ENCODE measurements at places on chromosomes 7 and 10. TPM values are rescaled to one million over a fixed set of nuclear protein-coding genes. Genes with fewer than 3 reads are reported as not detected.

GRCh38 chr10:97332591-97333350 lies 1.8 kb downstream of the FRAT2 start:
- peaks cover 4% of the 10 kb centered on the region for H3K4me1 ChIP-seq
- H3K27me3 ChIP-seq, result no peaks in the 10 kb centered on the region

- H3K27ac ChIP-seq, result peak overlapping the region; percentile 98
- DNase-seq, result no peak
- peaks cover 37% of the 10 kb centered on the region for H3K4me1 ChIP-seq
- H3K36me3 ChIP-seq, result no peaks in the 10 kb centered on the region
- no peaks in the 10 kb centered on the region for H3K27me3 ChIP-seq
Measured at GRCh38 chr7:158814637-158815036, 14.7 kb downstream of the ESYT2 start.

DNA sequence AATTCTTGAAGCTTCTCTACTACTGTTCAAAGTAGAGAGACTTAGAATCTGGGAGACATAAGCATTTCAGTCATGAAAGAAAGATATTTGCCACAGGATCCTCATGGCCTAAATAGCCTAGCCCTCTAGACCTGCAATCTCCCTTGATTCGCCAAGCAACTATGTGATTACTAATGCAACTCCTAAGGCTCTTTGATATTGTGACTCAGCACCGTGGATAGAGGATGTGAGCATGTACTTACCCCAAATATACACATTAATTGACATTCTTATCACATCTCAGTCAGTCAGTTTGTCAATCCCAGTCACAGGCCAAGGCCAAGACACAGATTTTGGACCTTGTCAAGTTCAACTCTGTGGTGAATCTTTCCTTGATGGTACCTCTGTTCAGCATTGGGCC lies 42.6 kb downstream of the GPR37 start:
- no peak for DNase-seq
- H3K27me3 ChIP-seq, result no peaks in the 10 kb centered on the region
- no peak overlapping the region for H3K27ac ChIP-seq
- H3K36me3 ChIP-seq, result no peaks in the 10 kb centered on the region
- H3K4me1 ChIP-seq, result no peaks in the 10 kb centered on the region

- H3K4me3 ChIP-seq, result no peak overlapping the region
- H3K36me3 ChIP-seq, result no peaks in the 10 kb centered on the region
- H3K4me1 ChIP-seq, result no peaks in the 10 kb centered on the region
- H3K27me3 ChIP-seq, result no peaks in the 10 kb centered on the region
Measured at GRCh38 chr7:108244110-108244509, 113.9 kb upstream of the LAMB4 start.

GRCh38 chr10:105502058-105502457 lies 861.0 kb downstream of the SORCS3 start:
- no peaks in the 10 kb centered on the region for H3K27me3 ChIP-seq
- no peaks in the 10 kb centered on the region for H3K4me1 ChIP-seq
- H3K36me3 ChIP-seq, result no peaks in the 10 kb centered on the region
- H3K4me3 ChIP-seq, result no peak overlapping the region
- no peak overlapping the region for H3K27ac ChIP-seq

- H3K27me3 ChIP-seq, result no peaks in the 10 kb centered on the region
- H3K36me3 ChIP-seq, result no peaks in the 10 kb centered on the region
- no peaks in the 10 kb centered on the region for H3K4me1 ChIP-seq
- no peak overlapping the region for H3K27ac ChIP-seq
- DNase-seq, result no peak
- H3K4me3 ChIP-seq, result no peak overlapping the region
Measured at GRCh38 chr7:18494406-18494805, 1.1 kb upstream of the HDAC9 start.

GRCh38 chr7:52317921-52318320 lies 717.5 kb upstream of the POM121L12 start:
- no peaks in the 10 kb centered on the region for H3K36me3 ChIP-seq
- H3K27me3 ChIP-seq, result no peaks in the 10 kb centered on the region
- H3K4me3 ChIP-seq, result no peak overlapping the region
- DNase-seq, result no peak

- H3K4me3 ChIP-seq, result no peak overlapping the region
- H3K27ac ChIP-seq, result no peak overlapping the region
- no peak for DNase-seq
- H3K4me1 ChIP-seq, result no peaks in the 10 kb centered on the region
Measured at GRCh38 chr10:122014652-122015248, 25.8 kb downstream of the TACC2 start.

DNA sequence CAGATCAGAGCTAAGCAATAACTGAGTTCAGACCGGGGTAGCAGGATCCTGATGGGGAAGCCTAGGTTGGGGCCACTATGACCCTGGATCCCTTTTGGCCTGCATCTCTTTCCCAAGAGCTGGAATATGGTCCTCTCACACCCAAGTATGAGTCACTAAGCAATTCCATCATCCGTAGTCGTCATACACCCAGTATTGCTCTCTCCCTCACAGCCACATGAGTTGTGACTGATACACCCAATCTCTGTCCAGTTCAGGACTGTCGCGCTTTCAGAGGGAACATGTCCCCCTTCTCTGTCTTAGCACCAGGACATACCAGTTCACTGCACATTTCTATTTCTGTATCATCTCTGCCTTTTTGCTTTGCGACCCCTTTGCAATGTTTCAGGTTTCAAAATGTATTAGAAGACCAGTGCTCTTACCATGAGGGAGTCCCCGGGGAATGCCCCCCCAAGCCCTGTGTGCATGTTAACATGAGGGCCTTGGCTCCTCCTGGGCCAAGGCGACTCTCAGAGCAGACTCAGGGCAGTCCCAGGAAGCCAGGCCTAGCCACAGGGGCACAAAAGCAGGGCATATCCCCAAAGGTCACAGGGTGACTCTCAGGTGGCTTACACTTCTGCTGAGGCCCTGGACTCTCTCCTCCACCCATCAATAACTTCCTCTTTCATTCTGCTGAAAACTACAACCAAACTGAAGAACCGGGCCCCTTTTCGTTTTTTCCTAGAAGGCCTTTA lies 75.3 kb upstream of the SAMD8 start:
- H3K4me1 ChIP-seq, result no peaks in the 10 kb centered on the region
- DNase-seq, result no peak
- H3K27me3 ChIP-seq, result no peaks in the 10 kb centered on the region
- H3K4me3 ChIP-seq, result no peak overlapping the region
- no peaks in the 10 kb centered on the region for H3K36me3 ChIP-seq
- H3K27ac ChIP-seq, result no peak overlapping the region

GRCh38 chr10:78382772-78383171 lies 349.1 kb downstream of the RPS24 start:
- DNase-seq, result no peak
- H3K4me3 ChIP-seq, result no peak overlapping the region
- H3K27ac ChIP-seq, result no peak overlapping the region
- no peaks in the 10 kb centered on the region for H3K27me3 ChIP-seq
- H3K4me1 ChIP-seq, result no peaks in the 10 kb centered on the region
- no peaks in the 10 kb centered on the region for H3K36me3 ChIP-seq

DNA sequence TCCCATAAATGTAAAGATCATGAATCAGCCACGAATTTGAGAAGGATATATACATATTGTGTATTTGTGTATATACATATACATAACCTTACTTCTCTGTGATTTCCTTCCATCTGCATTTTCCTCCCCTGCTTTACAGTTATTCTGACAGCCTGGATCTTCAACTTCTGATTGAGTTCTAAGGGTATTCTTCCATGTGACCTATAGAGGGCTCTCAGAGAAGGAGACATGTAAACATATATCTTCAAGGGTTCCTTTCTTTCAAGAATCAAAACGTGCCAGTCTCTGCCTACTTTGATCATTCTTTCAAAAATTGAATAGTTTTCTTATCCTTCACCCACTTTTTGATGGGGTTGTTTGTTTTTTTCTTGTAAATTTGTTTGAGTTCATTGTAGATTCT lies 453.7 kb upstream of the POT1 start:
- H3K4me1 ChIP-seq, result no peaks in the 10 kb centered on the region
- no peak overlapping the region for H3K27ac ChIP-seq
- H3K36me3 ChIP-seq, result no peaks in the 10 kb centered on the region
- H3K27me3 ChIP-seq, result no peaks in the 10 kb centered on the region
- H3K4me3 ChIP-seq, result no peak overlapping the region

DNA sequence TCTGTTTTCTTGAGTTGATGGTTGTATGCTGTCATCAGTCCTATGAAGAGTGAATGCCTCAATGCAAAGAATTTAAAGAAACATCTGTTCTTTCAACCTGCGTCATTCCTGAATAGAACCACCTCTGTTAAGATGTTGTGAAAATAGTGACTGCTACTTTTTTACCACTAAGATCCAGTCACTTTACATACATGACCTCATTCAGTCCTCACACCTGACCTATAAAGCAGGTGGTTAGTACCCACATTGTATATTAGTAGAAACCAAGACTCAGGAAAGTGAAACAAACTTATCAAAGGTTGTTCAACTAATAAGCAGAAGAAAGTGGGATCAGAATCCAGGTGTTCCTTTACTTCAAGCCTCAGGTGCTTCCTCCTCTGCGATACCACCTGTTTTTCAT lies 64.8 kb downstream of the ITGB8 start:
- H3K27me3 ChIP-seq, result no peaks in the 10 kb centered on the region
- H3K4me3 ChIP-seq, result no peak overlapping the region
- no peaks in the 10 kb centered on the region for H3K4me1 ChIP-seq

DNA sequence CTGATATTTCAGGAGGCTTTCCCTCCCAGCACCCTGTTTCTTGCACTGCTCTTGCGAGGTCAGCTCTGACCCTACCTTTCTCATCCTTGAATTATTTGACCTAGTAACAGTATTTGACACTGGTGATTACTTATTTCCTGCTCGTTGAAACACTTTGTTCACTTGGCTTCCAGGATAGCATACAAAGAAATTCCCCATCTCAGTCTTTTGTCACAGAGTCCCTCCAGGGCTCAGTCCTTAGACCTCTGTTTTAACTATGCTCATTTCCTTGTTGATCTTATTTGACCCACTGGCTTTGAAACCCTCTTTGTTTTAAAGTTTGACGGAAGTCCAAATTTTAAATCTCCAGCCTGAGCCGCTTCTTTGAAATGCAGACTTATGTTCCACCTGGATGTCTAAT lies 29.9 kb downstream of the BMPR1A start:
- H3K27ac ChIP-seq, result peak overlapping the region; percentile 52
- H3K4me1 ChIP-seq, result no peaks in the 10 kb centered on the region
- no peaks in the 10 kb centered on the region for H3K27me3 ChIP-seq
- H3K4me3 ChIP-seq, result peak overlapping the region; percentile 2

DNA sequence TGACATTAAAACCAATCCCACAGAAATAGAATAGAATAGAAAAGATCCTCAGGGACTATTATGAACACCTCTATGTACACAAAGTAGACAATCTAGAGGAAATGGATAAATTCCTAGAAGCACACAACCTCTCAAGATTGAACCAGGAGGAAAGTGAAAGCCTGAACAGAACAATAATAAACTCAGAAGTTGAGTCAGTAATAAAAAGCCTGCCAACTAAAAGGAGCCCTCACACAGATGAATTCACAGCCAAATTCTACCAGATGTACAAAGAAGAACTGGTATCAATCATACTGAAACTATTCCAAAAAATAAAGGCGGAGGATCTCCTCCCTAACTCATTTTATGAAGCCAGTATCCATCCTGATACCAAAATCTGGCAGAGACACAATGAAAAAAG lies 220.3 kb upstream of the HPS1 start:
- DNase-seq, result no peak
- H3K4me1 ChIP-seq, result no peaks in the 10 kb centered on the region
- H3K27me3 ChIP-seq, result no peaks in the 10 kb centered on the region

DNA sequence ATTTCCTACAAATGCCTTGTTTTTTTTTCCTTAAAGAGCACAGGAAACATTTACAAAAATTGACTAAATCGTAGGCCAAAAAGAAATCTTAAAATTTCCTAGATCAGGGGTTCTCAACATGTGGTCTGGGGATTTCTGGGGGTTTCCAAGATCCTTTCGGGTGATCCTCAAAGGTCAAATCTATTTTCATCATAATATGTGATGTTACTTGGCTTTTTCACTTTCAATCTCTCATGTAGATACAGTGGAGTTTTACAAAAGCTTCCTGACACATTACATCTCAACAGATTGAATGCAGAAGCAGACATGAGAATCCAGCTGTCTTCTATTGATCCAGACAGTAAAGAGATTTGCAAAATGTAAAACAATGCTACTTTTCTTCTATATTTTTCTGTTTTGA lies 497.3 kb downstream of the INHBA start:
- H3K4me3 ChIP-seq, result no peak overlapping the region
- no peaks in the 10 kb centered on the region for H3K27me3 ChIP-seq
- no peak overlapping the region for H3K27ac ChIP-seq
- DNase-seq, result no peak
- H3K4me1 ChIP-seq, result no peaks in the 10 kb centered on the region

DNA sequence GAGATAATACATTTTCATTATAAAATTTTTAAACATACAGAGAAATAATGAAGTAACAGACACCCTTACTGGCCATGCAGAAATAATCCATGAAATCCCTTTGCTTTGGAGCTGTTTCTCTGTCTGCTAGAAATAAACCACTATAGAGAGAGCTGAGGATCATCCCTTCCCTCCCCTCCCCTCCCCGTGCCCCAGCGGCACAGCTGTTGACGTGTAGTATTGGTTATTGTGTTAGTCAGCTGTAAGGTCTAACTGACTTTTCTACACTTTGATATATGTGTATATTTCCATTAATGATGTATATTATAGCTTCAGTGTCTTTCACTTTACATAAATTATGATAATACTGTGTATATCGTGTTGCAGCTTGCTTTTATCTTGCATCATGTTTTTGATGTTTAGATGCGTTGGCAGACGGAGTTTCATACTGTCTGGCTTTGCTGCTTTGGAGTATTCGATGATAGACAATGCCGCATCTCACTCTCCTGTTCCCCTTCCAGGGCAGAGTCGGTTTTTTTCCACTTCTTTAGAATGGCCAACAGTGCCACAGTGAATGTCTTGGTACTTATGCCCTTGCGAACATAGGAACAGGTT lies 27.4 kb upstream of the GRID1 start:
- no peaks in the 10 kb centered on the region for H3K4me1 ChIP-seq
- no peak overlapping the region for H3K27ac ChIP-seq
- H3K27me3 ChIP-seq, result peaks cover 8% of the 10 kb centered on the region

GRCh38 chr10:124224331-124225028 lies 131.1 kb upstream of the CHST15 start:
- no peak overlapping the region for H3K27ac ChIP-seq
- DNase-seq, result peak; percentile 30
- H3K4me3 ChIP-seq, result no peak overlapping the region
- H3K27me3 ChIP-seq, result no peaks in the 10 kb centered on the region
- no peaks in the 10 kb centered on the region for H3K36me3 ChIP-seq

Gene KIF11
- 2.6 TPM for total RNA-seq

Gene LIPF
- total RNA-seq, result not detected

Gene PAX4
- not detected for total RNA-seq

Gene ACTR3C
- total RNA-seq, result 5.0 TPM

Gene CYP2C19
- not detected for total RNA-seq

Gene CYP2C8
- total RNA-seq, result 0.16 TPM

Gene CLRN3
- not detected for total RNA-seq

All from breast epithelium (tissue), 4 donors.